ENCODE measurements at places on chromosomes 7 and 10.

GRCh38 chr7:105279688-105280007 is 109.1 kb downstream of the SRPK2 start:
- DNase-seq, result no peak

- no peak for DNase-seq
Measured at GRCh38 chr7:1951159-1951536, 281.1 kb downstream of the ELFN1 start.

DNA sequence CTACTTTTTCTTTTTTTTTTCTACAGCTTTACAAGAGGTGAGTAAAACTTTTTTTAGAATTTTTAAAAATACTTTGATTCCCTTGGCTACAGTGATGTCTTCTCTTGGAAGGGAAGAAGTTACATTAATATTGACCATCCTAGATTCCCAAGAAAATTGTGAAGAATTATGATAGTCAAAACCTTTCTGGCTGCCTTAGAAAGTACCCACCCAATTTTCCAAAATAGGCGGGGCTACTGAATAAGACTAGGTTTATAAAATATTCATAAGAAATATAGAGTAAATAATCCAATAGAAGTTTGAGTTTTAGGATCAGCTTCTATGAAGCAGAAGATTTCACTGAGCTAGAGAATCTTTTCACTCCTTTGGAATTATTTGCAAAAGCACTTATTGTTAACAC is 3.0 kb downstream of the COL1A2 start:
- peak; percentile 47 for DNase-seq

GRCh38 chr10:104327745-104328645 is 10.3 kb downstream of the ITPRIP start:
- DNase-seq, result peak; percentile 80

GRCh38 chr10:113609704-113610108 is 54.1 kb downstream of the NRAP start:
- peak; percentile 42 for DNase-seq

All from choroid plexus epithelial cell (primary cell).